Cardiac fibroblast (primary cell): ENCODE measurements at places on chromosomes 3 and 15.

GRCh38 chr15:98794748-98795147 lies 146.4 kb downstream of the IGF1R start:
- no peak for DNase-seq

- DNase-seq = no peak
Observed at GRCh38 chr3:42149975-42150374, 58.8 kb downstream of the TRAK1 start.

- DNase-seq = peak; percentile 51
Observed at GRCh38 chr3:183427876-183428446, 458 bp downstream of the MCF2L2 start.

GRCh38 chr3:76442374-76442915 lies 597.5 kb upstream of the ROBO2 start:
- DNase-seq = no peak

GRCh38 chr3:14440168-14440518 lies 37.7 kb downstream of the SLC6A6 start:
- DNase-seq = no peak

DNA sequence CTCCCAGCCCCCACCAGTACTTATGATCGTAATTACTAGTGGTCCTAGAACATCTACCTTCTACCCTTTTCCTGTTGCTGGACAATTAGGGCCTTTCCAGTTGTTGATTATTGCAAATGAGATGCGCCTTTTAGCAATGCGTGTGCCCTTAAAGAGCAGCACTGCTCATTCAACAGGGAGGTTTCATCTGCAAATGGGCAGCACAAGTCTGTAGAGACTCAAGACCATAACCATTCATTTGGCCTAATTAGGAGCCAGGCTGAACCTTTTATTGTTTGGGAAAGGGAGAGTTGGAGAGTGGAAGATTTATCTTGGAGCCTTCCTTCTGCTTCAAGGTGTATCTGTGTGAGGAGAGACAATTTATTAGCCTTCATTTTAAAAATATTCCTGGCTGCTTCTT lies 42.3 kb downstream of the BOC start:
- DNase-seq = no peak

GRCh38 chr3:100577382-100578008 lies 31.9 kb upstream of the ADGRG7 start:
- no peak for DNase-seq
